Stimulated activated CD4-positive, alpha-beta T cell treated with anti-CD3 and anti-CD28 coated beads, Interleukin-4, amount 100 ng/mL, for 4 hours (primary cell): ENCODE measurements at places on chromosomes 11 and 22.

GRCh38 chr11:62055970-62056369 is 67.8 kb upstream of the INCENP start:
- DNase-seq, result no peak

- DNase-seq, result no peak
Measured at GRCh38 chr11:13954591-13954990, 7.9 kb upstream of the SPON1 start.

- DNase-seq, result no peak
Measured at GRCh38 chr11:112219476-112220232, 6.6 kb upstream of the PTS start.

DNA sequence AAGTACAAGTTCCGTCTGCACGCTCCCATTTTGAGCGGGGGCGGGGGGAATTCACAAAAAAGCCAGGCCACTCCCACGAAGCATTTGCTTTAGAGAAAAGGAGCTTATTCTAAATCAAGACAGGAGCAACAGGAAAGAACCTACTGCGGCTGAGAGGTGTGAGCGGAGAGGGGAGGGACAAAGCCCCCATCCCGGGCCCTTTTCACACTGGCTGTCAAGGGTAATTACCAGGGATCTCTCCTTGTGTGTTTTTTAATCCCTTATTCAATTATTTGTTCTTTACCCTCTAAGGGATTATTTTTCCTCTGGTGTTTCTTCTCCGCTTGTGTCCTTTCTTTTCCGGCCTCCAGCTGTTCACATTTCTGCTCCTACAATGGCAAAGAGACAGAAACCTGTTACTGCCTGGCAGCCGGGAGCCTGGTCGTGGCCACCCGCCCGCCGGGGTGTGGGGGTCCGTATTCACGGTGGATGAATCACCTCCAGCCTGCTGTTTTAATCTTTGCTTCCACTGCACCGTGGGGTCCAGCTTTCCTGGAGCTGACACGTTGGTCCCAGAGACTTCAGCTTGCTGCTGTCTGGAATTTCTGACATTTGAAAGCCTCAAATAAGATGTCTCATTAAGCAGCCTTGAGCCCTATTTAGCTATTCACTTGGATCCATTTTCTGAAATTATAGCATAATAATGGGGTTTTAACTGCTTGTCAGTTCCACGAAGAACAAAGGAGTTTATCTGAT is 61.4 kb upstream of the FADD start:
- DNase-seq, result no peak

DNA sequence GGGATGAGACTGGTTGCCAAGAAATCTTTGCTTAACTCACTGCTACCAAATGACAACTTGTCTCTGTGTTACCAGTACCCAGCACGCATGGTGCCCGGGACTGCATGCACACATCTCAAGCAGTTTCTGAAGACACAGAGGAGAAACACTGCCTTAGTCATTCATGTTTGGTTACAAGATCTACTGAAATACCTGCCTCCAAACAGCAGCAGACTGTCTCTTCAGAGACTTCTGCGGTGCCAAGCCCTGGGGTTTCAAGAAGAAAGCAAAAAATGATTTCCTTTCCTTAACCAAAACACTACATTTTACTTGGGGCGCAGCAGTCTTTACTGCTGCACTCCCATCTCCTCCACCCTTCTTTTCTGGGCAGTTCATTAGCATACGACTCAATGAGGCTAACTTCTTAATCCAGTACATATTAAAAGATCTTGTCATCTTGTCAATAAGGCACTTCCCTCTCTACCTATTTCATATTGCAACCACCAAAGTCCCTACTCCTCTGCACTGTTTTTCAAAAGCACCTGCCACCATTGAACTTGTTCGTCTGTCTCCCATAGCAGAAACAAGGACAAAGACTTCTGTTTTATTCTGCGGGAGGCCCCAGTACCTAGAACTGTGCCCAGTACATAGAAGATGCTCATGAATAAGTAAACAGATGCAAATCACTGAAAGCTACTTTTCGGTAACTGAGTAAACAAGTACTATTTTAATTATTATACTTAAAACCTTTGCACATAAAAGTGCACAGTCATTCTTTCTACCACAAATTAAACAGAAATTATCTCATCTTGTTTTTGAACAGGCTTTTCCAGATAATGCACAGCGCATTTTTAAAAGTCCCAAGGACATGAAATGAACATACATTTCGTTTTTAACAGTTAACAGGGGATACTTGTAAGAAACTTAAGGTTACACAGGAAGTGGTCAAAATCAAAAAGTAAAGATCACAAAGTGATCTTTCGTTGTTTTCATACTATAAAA is 4.0 kb downstream of the NAP1L4 start:
- DNase-seq, result peak; percentile 12

- DNase-seq, result no peak
Measured at GRCh38 chr22:44538051-44538450, 40.0 kb upstream of the RTL6 start.

DNA sequence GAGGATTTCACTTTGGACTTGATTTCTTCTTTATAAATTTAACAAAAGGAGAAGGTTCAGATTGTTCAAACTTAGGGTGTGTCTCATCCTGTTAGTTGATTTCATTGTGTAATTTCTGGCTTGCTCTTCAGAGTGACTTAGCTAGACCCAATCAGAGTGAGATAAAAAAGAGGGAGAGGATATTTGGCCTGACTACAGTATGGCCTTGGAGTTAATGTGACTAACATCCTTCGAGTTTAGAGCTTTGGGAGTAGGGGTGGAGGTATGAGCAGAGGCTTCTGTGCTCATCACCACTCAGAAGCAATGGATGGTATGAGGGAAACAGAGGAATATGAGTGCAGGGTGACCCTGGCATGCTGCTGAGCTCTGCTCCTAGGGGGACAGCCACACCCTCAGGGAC is 114.2 kb downstream of the ME3 start:
- DNase-seq, result no peak

DNA sequence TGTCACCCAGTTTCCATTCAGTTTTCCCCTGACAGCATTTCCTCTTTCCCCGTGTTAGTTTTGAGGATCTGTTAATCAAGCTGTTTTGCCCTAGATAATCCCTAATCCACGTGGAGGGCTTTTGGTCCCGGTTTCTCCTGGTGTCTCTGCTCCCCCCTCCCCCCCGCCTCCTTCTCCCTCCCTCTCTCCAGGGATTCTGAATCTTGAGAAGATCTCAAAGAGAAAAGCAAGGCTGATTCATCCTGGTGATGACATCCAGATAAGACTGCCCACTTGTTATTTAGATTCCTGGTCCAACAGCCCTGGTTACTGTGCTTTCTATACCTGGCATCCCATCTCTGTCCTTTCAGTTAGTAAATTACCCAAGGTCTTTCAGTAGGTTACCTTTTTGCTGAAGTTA is 59.4 kb downstream of the KCNA4 start:
- no peak for DNase-seq

DNA sequence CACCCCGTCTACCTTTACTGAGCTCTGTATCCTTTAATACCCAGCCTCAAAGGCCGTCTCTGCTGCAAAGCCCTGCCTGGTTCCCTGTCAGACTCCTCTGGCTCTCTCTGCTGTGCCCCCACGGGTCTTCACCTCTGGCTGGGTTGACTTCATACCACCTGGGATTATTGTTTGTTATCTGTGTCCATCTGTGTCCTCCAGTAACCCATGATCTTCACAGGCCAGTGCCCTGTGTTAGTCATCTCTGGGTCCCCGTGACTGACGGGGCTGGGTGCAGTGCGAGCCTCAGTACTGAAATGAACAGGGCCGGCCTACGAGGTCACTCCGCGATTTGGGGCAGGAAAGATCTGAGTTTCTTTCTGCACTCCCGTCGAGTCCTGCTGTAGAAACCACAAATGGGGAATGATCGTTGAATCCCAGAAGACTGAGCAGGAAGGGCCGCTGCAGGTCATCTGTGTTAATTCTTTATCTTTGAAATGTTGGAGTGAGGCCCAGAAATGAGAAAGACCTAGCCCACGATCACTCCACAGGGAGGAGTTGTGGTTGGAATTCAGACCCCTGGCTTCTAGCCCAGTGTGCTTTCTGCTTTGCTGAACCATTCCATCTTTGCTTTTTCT is 12.3 kb upstream of the TUB start:
- DNase-seq, result no peak

DNA sequence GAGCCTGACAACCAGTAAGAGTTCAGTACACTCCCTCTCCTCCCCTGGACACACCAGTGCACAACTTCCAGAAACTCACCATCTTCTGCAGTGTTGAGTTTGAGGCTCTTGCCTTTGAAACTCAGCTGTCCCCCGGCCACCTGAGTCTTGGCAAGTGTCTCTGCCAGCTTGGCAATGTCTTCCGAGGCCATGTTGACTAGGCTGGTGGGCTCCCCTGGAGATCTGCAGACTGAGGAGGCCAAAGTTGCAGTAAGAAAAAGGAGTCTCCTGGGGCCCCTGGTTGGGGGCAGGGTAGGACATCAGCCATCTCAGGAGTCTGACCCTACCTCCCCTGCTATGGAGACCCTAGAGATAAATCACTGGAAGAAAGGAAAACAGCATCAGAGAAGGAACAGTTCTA is 5.1 kb downstream of the RANGAP1 start:
- DNase-seq, result no peak

DNA sequence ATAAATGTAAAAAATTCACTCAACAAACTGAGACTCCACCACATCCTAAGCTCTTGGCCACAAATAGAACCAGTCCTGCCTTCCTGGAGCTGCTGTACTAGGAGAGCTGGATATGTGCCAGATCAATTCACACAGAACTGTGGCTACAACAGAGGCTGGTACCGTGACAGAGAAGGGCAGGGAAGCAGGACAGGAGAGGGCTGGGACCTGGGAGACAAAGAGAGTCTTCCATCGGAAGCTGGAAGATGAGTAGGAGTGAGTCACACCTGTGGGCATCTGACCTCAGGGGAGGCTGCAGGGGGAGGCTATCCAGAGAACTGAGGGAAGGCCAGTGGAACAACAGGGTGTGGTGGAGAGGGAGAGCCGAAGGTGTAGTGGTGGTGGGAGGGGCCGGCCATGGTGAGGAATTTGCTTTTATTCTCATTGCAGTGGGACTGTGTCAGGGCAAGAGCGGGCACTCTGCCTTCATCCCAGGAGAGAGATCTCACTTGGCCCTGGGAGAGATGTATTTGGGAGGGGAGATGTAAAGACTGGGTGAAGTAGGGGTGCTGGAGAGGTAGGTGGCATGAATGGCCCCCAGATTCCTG is 1.9 kb upstream of the LTBP3 start:
- no peak for DNase-seq

GRCh38 chr11:13252438-13252837 is 25.2 kb upstream of the BMAL1 start:
- no peak for DNase-seq

- no peak for DNase-seq
Measured at GRCh38 chr11:12598330-12599256, 75.6 kb upstream of the TEAD1 start.

- DNase-seq, result no peak
Measured at GRCh38 chr22:32018056-32018455, 25.0 kb upstream of the SLC5A1 start.

DNA sequence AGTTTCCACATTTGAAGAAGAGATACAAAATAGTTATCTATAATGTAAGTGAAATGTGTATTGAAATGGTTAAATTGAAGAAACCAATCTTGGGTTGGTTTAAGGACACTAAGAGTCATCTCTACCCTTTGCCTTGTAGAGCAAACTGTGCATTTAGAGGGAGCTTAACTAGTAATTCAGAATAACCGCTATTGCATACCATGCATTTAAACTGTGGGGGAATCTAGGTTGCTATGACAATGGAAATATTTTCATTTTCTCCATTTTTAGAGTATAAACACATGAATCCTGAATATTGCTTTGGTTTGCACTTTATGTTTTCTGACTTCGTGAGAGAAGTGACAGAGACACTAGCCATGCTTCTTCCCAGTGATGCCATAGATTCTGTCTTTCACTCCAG is 39.7 kb downstream of the FAT3 start:
- DNase-seq, result no peak

GRCh38 chr22:24410110-24410856 is 17.1 kb upstream of the ADORA2A start:
- DNase-seq, result no peak

DNA sequence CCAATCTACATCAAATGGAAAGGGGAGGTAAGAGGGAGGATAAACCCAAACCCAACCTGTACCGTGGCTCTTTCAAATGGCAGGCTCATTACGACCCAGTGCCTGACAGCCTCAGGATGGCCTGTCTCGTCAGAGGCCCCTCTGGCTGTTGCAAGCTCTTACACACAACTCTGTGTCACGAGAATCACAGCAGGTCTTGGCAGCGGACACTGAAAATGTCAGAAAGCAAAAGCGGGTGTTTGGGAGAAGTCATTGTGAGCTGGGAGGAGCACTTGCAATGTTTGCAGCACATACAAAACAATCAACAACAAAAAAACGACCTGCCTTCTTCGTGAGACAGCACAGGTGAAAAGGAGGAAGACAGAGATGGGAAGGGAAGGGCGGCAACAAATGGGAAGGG is 248.1 kb downstream of the OPCML start:
- no peak for DNase-seq

GRCh38 chr22:50625568-50626313 is 2.2 kb downstream of the ARSA start:
- DNase-seq, result no peak

DNA sequence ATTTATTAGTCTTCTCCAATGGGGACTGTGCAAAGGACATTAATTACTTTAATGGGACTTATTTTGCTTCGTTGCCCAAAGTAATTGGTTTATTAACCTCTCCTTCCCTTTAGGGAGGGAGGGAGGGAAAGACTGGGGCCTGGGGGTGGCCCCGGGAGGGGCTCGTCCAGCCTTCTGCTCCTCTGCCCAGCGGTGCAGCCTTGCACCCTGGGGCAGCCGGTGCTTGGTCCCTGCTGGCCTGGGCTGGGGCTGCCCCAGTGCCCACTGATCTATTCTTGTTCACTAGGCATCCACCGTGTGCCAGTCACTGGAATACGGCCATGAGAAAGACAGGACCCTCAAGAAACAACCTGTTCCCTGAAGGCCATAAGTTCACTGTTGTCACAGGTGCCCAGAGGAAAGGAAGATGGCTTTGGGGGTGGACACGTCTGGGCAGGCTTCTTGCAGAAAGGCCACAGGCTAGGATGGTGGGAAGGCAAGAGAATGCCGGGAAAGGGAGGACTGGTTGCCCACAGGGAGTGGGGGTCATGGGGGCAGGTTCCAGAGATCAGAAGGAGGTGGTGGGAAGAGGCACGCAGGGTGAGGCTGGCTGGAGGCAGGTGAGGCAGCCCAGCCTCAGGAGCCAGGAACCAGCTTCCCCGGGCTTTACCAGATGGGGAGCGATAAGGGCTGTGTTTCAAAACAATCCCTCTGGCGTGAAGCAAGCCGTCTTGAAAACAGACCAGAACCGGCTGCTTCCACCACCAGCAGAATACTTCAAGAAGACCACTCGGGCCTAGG is 47.6 kb upstream of the KCNQ1OT1 start:
- no peak for DNase-seq

- DNase-seq, result no peak
Measured at GRCh38 chr11:83031127-83031526, 40.6 kb downstream of the RAB30 start.

DNA sequence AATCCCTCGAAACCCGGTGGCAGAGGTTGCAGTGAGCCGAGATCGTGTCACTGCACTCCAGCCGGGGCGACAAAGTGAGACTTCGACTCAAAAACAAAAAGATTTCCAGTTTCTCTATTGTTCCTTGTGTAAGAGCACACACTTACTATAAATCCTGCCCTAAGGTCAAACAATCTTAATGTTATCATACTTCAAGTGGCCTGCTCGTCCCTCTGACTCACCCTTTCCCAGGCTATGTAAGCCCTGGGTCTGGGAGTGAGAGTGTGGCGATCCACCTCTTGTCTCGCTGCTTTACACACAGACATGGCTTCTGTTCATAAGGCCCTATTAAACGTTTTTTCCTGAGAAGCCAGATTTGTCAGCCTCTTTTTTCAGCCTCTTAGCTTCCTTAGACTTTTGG is 24.4 kb upstream of the A4GALT start:
- DNase-seq, result no peak

GRCh38 chr11:125193841-125194240 is 29.3 kb downstream of the PKNOX2 start:
- no peak for DNase-seq
